ENCODE measurements at places on chromosomes 3 and 15.

DNA sequence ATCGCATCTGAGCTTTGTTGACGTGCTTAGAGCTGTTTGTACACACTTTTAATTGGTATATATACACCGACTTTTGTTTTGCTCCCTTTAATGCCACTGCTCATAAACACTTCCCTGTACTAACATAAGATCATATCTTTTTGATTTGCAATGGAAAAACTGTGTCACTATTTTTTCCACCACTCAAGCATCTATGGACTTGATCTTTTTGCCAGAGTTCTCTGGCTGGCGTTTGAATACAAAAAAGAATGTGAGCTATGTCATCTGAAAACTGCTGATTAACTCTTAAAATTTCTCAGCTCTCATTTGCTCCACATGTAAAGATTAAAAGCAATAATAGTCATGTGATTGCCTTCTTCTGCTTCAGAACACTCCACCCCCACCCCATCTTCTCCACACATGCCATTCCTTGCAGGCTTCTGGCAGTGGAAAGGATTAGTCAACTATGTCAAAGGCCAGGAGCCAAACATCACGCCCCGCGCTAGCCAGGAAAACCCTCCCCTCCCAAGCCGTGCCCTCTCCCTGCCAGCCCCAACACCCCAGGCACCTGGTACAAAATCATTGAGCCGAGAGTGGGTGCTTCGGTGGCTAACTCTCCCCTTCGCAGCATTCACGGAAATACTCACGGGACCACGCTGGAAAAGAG, 123.4 kb upstream of the MEF2A start:
- no peak for DNase-seq

DNA sequence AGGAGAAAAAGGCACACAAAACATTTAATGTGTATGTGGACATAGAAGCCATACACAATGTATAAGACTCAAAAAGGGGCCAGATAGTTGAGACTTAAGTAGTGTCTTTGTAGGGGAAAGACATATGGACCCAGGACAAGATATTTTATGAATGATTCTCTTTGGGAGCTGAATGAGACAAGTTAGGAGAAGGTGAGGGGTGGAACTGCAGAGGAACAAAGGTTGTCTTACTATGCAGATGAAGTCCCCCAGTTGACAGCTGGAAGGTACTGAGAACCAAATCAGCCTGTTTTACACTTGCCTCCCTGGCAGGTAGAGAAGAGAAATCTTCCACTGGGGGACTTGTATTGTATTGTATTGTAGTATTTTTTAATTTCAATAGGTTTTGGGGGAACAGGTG, 14.9 kb upstream of the GCNT3 start:
- DNase-seq: no peak

GRCh38 chr3:141421186-141421585, 52.9 kb downstream of the ZBTB38 start:
- DNase-seq: no peak

DNA sequence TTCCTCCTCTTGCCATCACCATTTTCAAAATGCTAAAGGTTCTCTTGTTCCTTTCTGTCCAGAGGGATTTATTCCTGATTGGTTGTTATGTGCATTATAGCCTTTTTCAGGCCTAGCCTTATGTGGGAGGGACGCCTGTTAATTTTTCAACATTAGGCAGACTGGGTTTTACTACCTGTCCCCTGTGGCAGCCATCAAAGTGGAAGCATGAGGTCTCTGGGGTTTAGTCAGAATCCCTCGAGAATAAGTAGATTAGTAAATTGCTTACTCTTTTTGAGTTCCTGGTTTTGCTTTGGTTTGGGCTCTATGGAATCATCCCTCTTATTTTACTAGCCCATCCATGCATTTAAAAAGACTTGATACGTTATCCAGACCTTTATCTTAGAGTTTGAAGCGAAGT, 32.4 kb downstream of the PAK2 start:
- DNase-seq: no peak

- no peak for DNase-seq
Measured at GRCh38 chr3:61901986-61902385, 340.6 kb downstream of the PTPRG start.

GRCh38 chr3:81829937-81830336, 68.5 kb upstream of the GBE1 start:
- DNase-seq: no peak

DNA sequence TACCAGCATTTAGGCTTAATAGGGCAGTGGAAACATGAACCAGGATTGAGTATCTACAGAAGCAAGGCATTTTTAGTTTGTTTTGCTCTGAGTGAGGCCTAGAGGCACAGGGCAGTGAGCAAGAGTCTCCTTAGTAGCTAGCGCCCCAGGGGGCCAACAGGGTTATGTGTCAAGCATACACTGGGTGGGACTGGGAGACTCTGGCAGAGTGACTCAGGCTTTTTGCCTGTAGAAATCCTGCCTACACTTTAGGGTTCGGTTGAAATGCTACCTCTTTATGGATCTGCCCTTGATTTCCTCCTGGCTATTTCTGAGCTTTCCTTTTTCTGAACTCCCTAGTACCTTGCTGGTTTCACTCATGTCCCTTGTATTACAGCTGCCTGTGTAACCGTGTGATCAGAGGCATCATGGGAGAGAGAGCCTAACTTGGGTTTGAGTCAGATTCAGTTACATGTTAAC, 72.2 kb downstream of the TOP2B start:
- DNase-seq: no peak

DNA sequence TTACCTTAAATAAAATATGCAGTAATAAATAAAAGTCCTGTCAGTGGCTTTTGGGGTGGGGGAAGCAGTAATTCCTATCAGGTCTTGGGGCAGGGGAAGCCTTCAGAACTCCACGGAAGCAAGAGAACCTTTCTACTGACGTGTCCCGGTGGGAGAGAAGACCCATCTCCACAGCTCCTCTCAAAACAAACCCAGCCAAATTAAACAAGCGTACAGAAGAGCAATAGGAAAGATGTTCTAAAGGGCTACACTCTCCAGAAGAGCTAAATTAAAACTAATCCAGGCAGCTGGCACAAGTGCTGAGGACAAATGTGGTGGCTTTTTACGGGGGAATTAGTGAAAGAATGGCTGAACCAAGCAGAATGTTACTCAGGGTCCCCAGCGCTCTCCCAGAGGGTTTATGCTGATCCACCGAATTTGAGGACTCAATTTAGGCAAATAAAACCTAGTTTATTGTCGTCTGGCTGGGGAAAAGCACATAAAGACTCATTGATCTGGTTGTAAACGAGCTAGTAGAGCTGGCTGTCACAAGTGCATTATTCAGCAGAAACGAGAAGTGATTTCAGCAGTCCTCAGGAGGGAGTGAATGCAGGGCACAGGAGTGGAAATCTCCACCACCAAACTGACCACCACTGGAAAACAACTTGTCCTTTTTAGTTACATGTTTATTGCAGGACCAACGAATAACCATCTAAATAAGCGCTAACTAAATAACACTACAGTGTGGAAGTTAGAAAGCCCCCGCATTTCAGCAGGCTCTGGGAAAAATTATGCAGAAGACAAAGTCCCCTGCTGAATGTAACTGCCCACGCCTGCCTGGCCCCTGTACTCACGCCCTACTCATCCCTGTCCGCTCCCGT, 13.5 kb downstream of the BFSP2 start:
- no peak for DNase-seq

- no peak for DNase-seq
Measured at GRCh38 chr3:12973827-12974226, 99.4 kb downstream of the IQSEC1 start.

GRCh38 chr3:68072062-68072461, 417.6 kb upstream of the SUCLG2 start:
- DNase-seq: no peak

DNA sequence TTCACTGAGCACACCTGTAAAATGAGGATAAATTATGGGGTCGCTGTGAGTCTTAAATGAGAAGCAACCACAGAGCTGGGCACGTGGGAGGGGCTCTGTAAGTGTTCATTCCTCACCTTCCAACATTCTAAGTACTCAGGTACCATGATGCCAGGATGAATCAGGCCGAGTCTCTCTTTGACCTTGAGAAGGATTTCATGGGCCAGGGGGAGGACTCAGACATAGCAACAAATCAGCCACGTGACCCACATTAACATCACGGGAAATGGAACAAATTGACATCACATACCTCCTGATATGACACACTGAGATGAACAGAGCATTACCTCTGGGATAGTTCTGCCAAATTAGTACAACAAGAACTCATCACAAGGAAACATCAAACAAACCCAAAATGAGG, 35.2 kb upstream of the USP3 start:
- no peak for DNase-seq

DNA sequence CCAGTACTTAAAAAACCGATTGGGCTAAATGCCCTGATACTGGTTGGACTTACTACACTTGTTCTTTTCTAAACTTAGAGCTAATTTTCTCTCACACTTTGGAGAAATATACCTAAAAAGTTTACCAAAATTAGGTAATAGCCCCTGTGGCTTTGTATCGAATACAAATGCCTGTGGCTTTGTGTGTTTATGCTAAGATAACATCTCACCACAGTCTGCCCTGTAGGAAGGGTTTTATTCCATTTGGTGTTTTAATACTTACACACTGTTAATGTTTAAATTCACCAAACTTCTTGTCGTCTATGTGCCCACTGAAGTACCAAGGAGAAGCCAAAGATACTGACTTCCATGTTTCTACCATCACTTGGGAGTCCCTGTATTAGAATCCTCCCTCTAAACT, 66.4 kb downstream of the BCHE start:
- no peak for DNase-seq

GRCh38 chr15:68983961-68984481, 30.5 kb upstream of the NOX5 start:
- DNase-seq: no peak

DNA sequence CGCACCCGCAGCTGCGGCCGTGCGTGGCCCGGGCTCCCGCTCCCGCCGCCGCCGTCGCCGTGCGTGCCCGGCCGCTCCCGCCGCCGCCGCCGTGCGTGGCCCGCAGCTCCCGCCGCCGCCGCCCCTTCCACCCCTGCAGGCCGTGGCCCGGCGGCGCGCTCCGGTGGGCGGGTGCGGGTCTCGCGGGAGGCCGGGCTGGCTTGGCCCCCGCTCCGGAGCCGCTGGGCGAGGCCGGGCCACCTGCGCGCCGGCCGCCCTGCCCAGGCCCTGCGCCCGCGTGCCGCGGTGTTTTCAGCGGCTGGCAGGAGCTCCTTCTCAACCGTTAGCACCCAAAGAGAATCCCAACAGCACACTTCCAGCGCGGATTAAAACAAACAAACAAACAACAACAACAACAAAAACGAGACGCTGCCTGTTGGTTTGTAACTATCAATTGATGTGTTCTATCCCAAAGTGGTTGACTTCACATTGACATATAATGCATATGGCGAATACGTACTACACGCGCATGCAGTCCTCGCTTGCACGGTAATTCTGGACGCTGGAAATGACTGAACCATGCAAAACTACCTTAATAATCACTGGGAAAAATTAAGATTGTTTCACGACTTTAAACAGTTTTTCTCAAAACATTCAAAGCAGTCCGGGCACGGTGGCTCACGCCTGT, 113.7 kb upstream of the GOLGA8J start:
- DNase-seq: no peak

- no peak for DNase-seq
Measured at GRCh38 chr3:143269741-143270140, 150.2 kb downstream of the CHST2 start.

DNA sequence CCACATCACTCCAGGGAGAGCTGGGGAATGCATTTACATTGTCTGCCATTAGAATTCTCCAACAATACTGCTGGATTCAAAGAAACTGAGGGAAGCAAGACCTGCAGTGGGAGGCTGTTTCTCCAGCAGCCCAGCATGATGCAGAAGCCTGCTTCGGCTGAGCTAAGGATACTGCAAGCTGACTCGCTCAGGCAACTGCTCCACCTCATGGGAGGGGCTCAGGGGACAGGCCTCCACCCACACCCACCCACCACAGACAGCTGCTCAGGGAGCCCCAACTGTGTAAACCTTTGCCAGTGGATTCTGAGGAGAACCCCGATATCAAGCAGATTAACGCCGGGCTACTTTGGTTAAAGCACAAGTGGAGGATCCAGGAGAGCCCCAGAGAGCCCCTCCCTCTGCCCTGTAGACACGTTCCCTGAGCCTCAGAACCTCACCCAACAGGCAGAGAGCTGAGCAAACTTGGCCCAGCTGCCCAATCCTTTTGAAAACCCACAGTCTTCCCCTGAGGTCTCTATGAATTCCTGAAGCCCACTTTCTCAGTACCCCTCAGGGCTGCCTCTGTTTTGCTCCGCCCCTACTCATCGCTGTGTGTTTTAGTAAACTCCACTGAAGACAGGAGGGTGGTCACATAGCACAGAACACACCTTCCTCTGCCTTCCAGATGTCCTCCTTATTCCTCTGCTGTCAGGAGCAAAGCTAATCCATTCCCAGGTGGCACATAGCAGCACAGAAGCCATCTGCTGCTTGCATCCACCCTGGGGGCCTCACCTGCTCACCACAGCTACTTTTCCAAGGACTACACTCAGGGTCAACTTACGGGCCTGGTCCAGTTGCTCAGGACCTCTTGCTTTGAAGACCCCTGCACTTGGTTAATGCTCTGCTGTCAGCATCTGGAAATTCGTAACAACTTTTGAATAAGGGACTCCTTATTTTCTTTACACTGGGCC, 269.0 kb downstream of the ABHD5 start:
- no peak for DNase-seq

GRCh38 chr3:52407779-52408178, 37.1 kb downstream of the SEMA3G start:
- no peak for DNase-seq

- DNase-seq: no peak
Measured at GRCh38 chr3:59704292-59704691, 654.5 kb upstream of the CFAP20DC start.

DNA sequence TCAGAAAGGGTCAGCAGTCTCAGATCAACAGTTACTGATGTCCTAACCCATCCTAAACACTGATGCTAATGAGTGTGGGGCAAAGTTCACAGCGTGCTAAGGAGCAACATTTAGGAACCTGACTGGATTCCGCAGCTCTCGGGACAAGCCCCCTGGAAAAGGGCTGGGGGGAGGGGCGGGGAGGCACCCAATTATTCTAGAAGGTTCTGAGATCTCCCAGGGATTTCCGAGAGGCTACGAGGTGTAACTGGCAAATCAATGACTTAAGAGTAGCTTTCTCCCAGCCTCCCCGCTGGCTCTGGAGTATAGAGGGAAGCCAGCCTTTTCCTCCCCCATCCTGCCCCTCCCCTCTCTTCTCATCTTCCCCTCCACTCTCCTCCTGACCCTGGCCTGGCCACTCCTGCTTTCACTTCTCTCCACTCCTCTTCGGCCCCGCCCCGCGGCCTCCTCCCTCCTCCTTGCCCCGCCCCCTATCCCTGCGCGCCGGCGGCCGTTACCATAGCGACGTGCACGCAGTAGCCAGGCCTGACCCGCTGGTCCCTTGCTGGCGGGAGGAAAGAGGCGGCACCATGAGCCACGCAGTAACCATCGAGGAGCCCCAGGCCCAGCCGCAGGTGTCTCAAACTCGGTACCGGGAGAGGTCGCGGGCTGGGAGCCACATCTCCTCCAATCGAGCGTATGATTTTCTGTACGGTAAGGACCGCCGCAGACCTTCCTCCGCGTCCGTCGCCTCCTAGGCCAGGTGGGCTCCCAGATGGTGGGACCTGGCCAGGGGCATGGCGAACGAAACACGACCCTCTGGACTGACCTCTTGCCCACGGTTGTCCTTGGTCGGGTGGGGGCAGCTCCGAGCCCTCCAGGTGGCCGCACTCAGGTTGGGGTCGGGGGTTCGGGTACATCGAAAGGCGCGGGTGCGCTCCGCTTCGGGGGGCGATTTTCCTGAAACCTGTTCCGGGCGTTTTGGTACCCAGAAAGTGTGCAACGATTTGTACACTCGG, at the start of gene CFAP91:
Gene CFAP91 (plus strand): TSS at position 493 of the 998 bp plus-strand sequence. CDS start 77 bp downstream, at position 570.
- peak; percentile 54 for DNase-seq
